Activated naive CD4-positive, alpha-beta T cell (primary cell): ENCODE measurements at places on chromosomes 12 and 14.

- no peak for DNase-seq
Measured at GRCh38 chr12:120158351-120158750, 36.2 kb downstream of the GCN1 start.

- no peak for DNase-seq
Measured at GRCh38 chr12:71558445-71558844, 105.2 kb downstream of the ZFC3H1 start.

DNA sequence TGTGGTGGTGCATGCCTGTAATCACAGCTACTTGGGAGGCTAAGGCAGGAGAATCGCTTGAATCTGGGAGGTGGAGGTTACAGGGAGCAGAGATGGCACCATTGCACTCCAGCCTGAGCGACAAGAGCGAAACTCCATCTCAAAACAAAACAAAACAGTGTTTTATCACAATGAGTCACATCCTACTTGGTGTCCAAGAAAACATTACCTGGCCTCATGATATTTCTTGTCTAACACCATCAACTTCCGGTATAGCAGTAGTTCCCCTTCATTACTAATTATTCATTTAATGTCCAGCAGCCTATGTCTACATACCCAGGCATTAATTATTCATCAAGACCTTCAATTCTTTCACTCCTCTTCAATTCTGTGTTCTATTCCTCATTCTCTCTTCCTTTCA is 115.5 kb downstream of the CCDC59 start:
- no peak for DNase-seq

GRCh38 chr12:131075611-131076010 is 121.9 kb downstream of the ADGRD1 start:
- DNase-seq = no peak

DNA sequence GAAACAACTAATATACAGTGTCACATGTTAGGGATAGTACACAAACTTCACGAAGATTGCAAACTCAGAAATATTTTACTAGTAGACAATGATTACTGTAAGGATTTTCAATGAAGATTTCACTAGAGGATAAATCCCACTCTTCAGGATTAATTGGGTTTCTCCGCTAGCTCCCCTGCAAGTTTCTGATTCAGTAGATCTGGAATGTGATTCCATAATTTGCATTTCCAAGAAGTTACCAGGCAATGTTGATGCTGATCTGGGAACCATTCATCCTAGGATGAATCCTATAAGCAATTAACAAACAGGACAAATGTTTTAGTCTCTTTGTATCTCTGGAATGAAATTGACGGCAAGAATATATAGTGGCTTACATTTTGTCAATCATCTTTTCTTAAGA is 272.4 kb downstream of the ALX1 start:
- DNase-seq = no peak

- DNase-seq = no peak
Measured at GRCh38 chr12:749751-750270, 2.6 kb upstream of the WNK1 start.

- DNase-seq = no peak
Measured at GRCh38 chr14:99194136-99194535, 77.9 kb downstream of the BCL11B start.
